Stimulated activated effector memory CD8-positive, alpha-beta T cell treated with anti-CD3 and anti-CD28 coated beads, Interleukin-12 subunit alpha, Interleukin-12 subunit beta, amount 100 ng/mL, for 72 hours (primary cell): ENCODE measurements at places on chromosomes 4 and X.

DNA sequence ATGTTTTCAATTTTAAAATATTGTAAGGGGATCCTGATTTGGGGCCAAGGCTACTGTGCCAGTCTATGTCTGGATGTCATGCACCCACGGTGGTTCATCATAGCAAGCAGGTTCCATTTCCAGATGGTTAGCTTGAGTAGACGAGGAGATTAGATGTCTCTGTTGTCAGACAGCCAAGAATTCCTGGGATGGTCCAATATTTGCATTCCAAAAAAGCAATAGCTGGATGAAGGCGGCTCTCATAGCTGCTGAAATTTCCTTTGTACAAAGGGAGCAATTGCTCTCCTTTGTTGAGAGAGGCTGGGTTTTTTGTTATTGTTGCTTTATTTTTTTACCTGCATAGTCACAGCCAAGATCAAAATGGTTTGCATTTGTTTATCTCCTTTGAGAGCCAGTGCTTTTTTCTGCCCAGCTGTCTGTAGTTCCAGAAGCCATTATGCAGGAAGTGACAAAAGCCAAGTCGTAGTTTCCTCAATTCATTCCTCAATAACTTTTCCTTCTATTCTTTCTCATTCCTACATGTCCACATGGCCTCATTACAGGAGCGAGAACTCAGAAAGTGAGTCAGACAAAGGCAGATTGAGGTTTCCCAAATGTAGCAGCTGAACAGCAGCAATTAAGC is 107.9 kb downstream of the MMRN1 start:
- DNase-seq = no peak

- no peak for DNase-seq
Measured at GRCh38 chrX:13759152-13759718, 24.7 kb downstream of the OFD1 start.

DNA sequence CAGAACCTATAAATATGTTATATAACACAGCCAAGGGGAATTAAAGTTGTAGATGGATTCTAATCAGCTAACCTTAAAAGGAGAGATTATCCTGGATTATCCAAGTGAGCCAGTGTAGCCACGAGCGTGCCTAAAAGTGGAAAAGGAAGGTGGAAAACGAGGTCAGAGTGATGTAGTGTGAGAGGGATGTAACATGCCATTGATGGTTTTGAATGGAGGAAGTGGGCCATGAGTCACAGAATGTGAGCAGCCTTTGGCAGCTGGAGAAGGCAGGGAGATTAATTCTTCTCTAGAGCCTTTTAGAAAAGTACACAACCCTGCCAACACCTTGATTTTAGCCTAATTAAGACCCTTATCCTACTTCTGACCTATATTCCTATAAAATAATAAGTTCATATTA is 149.1 kb downstream of the SLC39A8 start:
- DNase-seq = no peak

- DNase-seq = no peak
Measured at GRCh38 chr4:1488831-1489638, 82.8 kb upstream of the NKX1-1 start.

DNA sequence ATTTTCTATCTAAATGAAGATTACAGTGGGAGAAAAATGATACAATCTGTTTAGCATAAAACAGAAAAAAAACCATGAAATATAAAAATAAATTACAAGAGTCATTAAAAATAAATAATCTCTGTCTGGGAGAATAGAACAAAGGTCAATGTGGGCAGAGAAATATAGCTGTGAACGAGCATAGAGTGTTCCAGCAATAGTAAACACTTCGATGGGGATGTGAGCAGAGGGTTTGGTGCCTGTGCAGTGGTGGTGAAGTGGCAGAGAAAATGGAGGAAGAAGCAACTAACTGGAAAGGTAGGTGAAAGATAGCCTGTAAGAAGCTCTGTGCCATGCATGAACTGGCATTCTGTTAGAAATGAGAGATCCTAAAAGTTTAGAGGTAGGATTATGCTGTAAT is 64.9 kb downstream of the ANKRD50 start:
- DNase-seq = no peak

- DNase-seq = no peak
Measured at GRCh38 chrX:136528645-136529315, 3.2 kb upstream of the VGLL1 start.

DNA sequence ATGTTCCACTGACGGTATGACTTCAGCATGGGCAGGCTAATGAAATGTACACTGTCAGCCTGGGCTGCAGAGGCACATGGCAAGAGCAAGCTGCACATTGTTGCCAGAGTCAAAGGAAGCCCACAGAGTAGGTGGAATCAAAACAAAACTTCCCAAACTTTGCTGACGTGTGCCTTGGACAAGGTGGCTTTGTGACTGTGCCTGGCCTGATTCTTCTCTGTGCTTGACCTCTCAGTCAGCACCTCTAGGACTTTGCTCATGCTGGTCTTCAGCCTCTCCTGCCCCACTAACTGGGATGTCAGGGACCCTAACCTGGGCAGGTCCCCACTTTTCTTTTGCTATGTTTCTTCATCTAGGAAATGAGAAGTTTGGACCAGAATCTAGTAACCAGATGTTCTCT is 40.5 kb upstream of the KIAA1210 start:
- DNase-seq = no peak

DNA sequence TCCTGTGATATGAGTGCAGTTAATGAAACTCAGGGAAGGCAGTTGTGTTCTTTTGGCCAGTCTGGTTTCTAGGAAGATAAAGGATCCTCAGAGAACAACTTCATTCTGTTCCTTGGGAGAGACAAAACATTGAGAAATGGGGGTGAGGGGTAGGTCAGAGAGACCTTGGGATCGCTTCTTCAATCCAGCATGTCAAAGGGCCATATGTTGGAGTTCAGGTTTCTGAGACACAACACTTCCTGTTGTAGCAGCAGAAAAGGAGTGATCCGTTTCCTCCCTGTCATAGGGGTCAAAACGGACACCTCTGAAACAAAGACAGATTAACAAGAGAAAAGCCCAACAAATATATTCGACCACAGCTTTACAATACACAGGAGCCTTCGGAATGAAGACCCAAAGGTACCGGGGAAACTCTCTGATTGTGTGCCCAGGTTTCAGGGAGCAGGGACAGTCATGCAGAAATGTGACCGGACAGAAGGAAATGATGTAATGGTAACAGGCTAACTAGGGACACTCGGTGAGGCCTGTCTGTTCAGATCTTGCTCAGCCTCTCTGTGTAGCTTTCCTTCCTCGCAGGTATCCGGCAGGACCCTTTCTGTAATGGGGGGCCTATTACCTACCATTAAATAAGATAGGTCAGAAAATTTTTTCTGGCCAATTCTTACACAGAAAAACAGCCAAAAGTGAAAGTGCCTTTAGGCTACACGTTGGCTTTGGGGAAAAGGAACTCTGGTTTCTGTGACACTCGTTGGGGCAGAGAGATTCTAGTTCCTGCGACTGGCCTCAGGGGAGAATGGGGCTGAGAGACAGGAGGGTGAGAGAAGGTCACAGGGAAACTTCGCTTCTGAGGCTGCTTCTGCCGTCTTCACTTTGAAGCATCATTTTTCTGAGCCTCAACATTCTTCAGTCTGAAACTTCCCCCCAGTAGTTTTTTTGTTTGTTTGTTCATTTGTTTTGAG is 103.3 kb upstream of the TLR3 start:
- no peak for DNase-seq

- DNase-seq = no peak
Measured at GRCh38 chr4:41396869-41397268, 140.1 kb downstream of the UCHL1 start.

DNA sequence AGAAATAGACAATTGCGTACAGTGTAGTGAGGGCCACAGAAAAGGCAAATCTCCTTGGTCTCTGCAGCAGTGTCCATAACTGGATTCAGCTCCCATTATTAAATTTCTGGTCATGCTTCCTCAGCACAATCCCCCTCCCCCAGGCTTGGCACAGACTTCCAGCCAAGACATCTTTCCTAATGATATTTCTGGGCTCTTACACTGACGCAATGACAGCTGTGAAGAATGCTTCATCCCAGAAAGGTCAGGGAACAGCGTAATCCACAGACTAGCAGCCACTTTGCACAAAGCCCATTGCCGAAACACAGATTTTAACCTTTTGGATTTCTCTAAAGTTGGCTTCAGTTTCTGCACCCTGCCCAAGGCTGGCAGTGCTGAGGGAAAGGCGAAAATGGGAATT is 597.6 kb upstream of the CPEB2 start:
- DNase-seq = no peak

- DNase-seq = no peak
Measured at GRCh38 chrX:53184836-53185235, 40.2 kb downstream of the KDM5C start.

DNA sequence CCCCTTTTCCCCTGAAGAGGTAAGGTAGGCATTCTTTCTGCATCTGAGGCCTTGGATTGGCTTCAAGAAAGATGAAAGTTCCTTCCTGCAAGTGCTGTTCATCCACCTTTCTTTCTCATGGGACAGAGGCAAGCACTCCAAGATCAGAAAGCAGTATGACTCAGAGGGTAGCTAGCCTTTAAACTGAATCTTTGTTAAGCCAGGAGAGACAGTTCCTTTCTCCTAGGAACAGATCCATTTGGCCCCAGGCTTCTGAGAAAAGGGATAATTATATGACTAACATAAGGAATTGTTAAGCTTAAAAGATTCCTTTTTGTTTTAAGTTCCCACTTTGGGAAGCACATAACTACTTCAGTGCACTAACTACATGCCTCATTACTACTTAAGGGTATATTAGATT is 192.0 kb downstream of the PPP3CA start:
- no peak for DNase-seq

- DNase-seq = no peak
Measured at GRCh38 chr4:162699629-162700028, 467.1 kb downstream of the NAF1 start.

- no peak for DNase-seq
Measured at GRCh38 chr4:154124539-154125255, 335.8 kb upstream of the SFRP2 start.

GRCh38 chrX:118862091-118862490 is 38.5 kb downstream of the ZCCHC12 start:
- DNase-seq = no peak
